Activated CD8-positive, alpha-beta memory T cell treated with anti-CD3 and anti-CD28 coated beads for 24 hours (primary cell): ENCODE measurements at places on chromosomes 4 and X.

GRCh38 chrX:62839596-62839995 is 511.5 kb downstream of the SPIN4 start:
- no peak for DNase-seq

DNA sequence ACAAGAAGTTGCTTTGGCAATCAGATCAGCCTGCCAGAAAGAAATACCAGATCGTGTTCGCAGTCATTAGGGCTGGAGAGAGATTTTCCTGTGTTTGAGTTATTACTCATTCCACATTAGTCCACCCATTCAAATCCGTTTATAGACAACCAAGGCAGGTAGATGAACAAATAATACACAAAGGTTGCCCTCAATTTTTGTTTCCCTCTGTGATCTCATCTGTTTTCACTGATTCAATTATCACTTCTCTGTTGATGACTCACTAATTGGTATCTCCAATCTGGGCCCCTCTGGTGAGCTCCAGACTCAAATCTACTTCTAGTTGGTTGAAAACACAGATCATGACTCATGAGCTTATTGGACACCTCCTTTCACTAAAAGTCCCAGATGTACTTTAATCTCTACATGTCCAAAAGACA is 54.5 kb downstream of the CHM start:
- DNase-seq = no peak

- no peak for DNase-seq
Observed at GRCh38 chr4:187179086-187180058, 455.7 kb upstream of the FAT1 start.

GRCh38 chrX:96684339-96685209 is at the start of gene DIAPH2:
Gene DIAPH2, plus strand, starts transcription at chrX:96684842.
- peak; percentile 79 for DNase-seq

GRCh38 chr4:80608281-80608980 is 272.9 kb downstream of the CFAP299 start:
- DNase-seq = no peak

- DNase-seq = no peak
Observed at GRCh38 chr4:60948008-60948407, 252.1 kb upstream of the ADGRL3 start.

- DNase-seq = no peak
Observed at GRCh38 chr4:77021614-77022089, 54.1 kb downstream of the CCNI start.

- DNase-seq = no peak
Observed at GRCh38 chr4:185713272-185713671, 98.7 kb downstream of the SORBS2 start.
